Type B pancreatic cell (in vitro differentiated cells): ENCODE measurements at places on chromosomes 16 and 17. TPM values are rescaled to one million over a fixed set of nuclear protein-coding genes. Genes with fewer than 3 reads are reported as not detected.

DNAAF8 gene
- 0.74 and 2.6 TPM in 2 replicates for total RNA-seq

LDHD gene
- total RNA-seq, result 0.69 and 1.8 TPM in 2 replicates

SOX9 gene
- 19.0 and 54.0 TPM in 2 replicates for total RNA-seq

GPR142 gene
- total RNA-seq, result 4.1 and 8.8 TPM in 2 replicates

ZPBP2 gene
- total RNA-seq, result not detected in 2 replicates

EEF2KMT gene
- 10.1 and 16.5 TPM in 2 replicates for total RNA-seq

CDK5R1 gene
- 6.9 and 9.7 TPM in 2 replicates for total RNA-seq

TP53TG3C gene
- total RNA-seq, result not detected in 2 replicates

RAD51C gene
- total RNA-seq, result 32.0 and 36.8 TPM in 2 replicates
